ENCODE measurements at places on chromosomes 7 and 10. TPM values are rescaled to one million over a fixed set of nuclear protein-coding genes. Genes with fewer than 3 reads are reported as not detected.

Gene TMEM176B
- total RNA-seq = 0.44 TPM

Gene PLXNA4
- 16.2 TPM for total RNA-seq

Gene COBL
- 3.3 TPM for total RNA-seq

DNA sequence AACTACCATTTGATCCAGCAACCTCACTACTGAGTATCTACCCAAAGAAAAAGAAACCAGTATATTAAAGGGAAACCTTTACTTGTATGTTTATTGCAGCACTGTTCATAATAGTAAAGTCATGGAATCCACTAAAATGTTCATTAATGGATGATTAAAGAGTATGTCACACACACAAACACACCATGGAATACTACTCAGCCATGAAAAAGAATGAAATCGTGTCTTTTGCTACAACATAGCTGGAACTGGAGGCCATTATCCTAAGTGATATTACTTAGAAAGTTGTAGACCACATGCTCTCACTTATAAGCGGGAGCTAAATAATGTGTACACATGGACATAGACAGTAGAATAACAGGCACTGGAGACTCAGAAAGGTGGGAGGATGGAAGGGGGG lies 203.0 kb upstream of the SLC26A5 start:
- no peak for DNase-seq

DNA sequence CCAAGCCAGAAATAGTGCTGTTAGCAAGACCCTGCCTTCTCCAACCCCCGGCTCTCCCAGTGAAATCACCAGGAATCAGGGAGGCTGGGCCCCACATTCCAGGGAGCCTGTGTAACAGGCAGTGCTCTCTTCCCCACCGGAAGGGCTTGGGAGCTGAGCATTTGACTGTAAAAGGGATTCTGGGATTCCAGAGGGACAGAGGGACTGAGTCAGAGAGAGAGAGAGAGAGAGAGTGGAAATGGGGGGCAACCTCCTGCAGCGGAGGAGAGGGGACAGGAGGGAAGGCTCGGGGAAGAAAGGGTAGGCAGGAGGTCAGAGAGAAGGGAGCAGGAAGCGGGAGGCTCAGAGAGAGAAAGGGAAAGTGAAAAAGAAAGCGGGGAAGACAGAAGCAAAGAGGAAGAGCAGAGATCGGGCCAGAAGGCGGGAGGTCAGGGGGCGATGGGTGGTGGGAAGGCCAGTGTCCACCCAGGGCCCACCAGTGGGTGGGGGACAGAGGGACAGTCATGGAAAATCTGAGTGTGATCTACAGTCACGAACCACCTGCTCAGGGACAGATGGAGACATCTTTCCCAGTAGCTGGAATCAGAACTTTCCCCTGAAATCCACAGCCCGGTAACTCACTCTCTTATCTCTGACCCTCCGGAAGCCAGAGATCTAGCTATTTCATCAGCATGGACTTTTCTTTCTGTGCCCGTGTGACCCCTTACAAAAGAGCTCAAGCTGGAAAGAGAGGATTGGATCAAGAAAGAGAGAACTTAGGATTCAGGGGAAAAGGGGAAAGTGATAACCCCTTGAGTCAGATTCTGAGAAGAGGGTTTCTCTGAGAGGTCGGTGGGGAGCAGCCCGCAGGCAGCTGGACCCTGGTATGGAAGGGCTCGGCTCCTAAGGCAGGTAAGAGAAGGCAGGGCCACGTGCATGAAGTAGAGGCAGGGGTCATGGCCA lies 4.6 kb upstream of the SERPINE1 start:
- DNase-seq = no peak

- DNase-seq = no peak
Observed at GRCh38 chr7:621572-622285, 102.1 kb upstream of the PDGFA start.

Gene H2BK1
- not detected for total RNA-seq
